ENCODE measurements at places on chromosomes 5 and 9. TPM values are rescaled to one million over a fixed set of nuclear protein-coding genes. Genes with fewer than 3 reads are reported as not detected.

SHISAL2B gene
- total RNA-seq = not detected

BAAT gene
- total RNA-seq = not detected

CHSY3 gene
- total RNA-seq = 4.0 TPM

NEUROG1 gene
- not detected for total RNA-seq

PCDHB5 gene
- total RNA-seq = 4.4 TPM

EPB41L4A gene
- 29.4 TPM for total RNA-seq

PSAT1 gene
- total RNA-seq = 17.0 TPM

ADRA1B gene
- 1.6 TPM for total RNA-seq

ADAMTS2 gene
- 25.3 TPM for total RNA-seq

RFX3 gene
- total RNA-seq = 24.7 TPM

SPINK4 gene
- total RNA-seq = not detected

ANKRD20A1 gene
- total RNA-seq = 4.1 TPM
